IPS-NIHi11 (cell line): ENCODE measurements at places on chromosomes 13 and 19.

- no peak for DNase-seq
Measured at GRCh38 chr13:79806821-79807220, 325.9 kb downstream of the NDFIP2 start.

- peak; percentile 55 for DNase-seq
Measured at GRCh38 chr19:49422407-49423070, 702 bp downstream of the PTH2 start.

DNA sequence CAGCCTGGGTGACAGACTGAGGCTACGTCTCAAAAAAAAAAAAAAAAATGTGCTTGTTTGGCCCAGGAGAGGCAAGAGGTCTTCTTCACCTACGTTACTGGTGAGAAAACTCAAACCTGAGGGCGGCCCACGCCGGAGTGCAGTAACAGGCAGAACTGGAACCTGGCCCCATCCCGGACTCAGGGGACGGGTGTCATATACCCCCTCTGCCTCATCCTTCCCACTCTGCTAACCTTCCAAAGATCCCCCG is 414 bp upstream of the ADAT3 start:
- no peak for DNase-seq

DNA sequence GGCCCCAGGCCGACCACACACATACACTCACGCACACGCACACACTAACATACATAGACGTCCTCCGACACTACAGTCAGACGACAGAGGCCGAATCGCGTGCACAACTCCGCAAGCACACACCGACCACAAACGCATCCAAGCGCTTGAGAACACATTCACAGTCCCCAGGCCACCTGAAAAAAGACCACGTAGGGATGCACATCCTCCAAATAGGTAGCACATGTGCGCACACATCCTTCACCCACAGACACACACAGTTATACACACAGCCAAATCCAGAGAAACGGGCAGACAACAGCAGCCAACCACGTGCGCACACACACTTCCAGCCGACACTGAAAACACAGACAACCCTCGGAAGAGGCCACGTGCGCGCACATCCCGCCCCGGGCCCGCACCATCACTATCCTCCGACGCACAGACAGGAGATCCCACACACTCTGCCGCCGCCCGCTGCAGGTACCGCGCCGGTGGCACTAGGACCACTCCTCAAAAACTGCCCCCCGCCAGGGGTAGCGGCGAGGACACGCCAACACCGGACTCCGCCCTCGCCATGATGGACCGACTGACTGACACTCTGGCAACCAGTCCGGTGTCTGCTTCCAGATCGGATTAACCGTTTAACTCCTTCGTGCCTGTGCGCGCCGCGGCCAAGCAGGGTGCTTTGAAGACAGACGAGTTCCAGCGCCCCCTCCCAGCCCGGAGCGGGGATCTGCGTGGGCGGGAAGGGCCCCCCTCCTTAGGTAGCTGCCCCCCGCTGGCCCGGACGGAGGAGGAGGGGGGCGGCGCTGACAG is 493 bp upstream of the PDE4A start:
- DNase-seq = peak; percentile 89

- DNase-seq = no peak
Measured at GRCh38 chr13:99051768-99052455, 74.0 kb upstream of the DOCK9 start.

GRCh38 chr13:47372751-47373150 is 475.9 kb upstream of the HTR2A start:
- no peak for DNase-seq

- peak; percentile 55 for DNase-seq
Measured at GRCh38 chr19:6551607-6552450, 21.0 kb downstream of the TNFSF9 start.

GRCh38 chr19:29395111-29395733 is 130.6 kb upstream of the VSTM2B start:
- DNase-seq = no peak

DNA sequence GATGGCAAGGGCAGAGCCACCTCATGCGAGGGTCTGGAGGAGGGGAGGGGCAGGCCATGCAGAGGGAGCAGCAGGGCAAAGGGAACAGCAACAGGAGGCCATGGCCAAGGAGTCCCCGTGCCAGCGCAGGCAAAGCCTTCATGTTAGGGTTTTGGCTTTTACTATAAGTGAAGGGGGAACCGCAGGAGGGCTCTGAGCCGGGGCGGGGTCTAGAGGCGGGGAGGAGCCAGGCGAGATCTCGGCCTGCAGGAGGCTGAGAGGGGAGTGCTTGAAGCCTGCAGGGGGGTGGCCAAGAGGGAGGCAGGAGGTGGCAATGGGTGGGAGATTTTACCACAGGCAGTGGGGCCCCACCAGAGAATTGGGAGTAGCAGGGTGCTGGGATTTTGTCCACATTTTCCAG is 6.3 kb downstream of the ARHGAP33 start:
- no peak for DNase-seq

GRCh38 chr19:31937983-31938382 is 407.4 kb upstream of the ZNF507 start:
- DNase-seq = no peak

DNA sequence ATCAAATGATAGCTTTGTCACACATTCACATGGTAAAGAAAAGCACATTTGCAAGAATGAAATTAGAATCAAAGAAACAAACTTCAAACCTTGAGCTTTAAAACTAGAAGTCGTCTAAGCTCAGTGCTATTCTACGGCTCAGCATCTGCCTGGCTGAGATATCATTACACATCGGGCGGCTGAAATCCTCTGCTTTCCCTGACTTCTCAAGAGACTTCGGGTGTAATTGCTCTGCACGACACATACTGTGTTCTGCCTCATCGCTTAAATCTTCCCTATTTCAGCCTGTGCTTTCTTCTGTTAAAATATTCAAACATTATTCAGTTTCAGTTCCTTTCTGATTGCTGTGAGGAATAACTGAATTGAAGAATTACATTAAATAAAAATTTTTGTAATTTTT is 265.3 kb downstream of the NALCN start:
- no peak for DNase-seq

- DNase-seq = no peak
Measured at GRCh38 chr13:30803749-30804148, 68.4 kb downstream of the ALOX5AP start.

DNA sequence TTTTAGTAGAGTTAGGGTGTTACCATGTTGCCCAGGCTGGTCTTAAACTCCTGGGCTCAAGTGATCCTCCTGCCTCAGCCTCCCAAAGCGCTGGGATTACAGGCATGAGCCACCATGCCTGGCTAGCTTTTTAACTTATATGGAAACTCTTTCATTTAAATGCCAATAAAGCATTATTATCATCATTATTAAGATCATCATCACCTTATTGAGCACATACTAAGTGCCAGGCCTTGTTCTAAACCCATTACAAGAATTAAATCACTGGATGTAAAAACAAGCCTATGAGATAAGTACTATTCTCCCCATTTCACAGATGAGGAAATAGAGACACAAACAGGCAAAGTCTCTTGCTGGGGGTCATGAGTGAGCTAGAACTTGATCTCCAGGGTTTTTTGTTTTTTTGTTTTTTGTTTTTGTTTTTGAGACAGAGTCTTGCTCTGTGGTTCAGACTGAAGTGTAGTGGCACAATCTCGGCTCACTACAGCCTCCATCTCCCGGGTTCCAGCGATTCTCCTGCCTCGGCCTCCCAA is 1.3 kb downstream of the GMFG start:
- DNase-seq = no peak

DNA sequence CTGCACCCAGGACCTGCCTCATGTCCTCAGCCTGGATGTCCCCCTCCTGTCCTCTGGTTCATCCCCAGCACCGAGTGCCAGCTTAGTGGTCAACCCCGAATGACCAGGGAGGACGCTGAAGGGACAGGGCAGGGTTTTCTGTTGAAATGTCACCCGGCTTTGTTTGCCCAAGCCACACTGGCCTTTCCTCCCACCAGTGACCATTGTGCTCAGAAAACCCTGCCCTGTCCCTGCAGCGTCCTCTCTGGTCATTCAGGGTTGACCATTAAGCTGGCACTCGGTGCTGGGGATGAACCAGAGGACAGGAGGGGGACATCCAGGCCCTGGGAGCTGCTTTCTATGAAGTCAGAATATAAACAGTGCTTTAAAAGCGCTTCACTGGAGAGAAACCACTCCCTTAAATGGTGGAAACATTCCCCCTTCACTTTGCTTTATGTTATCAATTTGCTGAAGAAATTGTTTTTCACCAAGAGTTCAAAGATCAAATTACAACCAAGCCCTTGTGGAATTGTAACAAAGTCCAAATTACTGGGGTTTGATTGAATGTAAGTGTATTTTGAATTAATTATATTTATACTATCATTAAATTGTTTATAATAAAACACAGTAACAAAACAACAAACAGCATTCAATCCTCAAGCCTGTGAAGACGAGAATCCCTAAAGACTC is 21.4 kb downstream of the CARS2 start:
- no peak for DNase-seq

DNA sequence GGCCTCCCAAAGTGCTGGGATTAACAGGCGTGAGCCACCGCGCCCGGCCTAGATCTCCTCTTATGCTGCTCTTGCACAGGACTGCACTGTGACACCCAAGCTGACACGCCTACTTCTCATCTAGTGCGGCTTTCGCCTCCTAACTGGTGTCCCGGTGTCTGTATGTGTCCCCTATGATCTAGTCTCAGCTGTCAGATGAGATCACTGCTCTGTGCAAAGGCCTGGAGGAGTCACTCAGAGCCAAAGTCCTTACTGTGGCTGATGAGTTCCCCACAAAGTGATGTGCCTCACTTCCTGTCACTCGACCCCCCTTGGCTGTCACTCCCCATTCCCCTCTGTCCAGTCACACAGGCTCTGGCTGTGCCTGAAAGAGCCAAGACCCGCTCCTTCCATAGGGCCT is 2.5 kb downstream of the ZNF556 start:
- no peak for DNase-seq

GRCh38 chr19:3163230-3163886 is 15.2 kb upstream of the S1PR4 start:
- DNase-seq = peak; percentile 96

- DNase-seq = peak; percentile 64
Measured at GRCh38 chr19:49200238-49200862, 42.8 kb downstream of the TRPM4 start.

DNA sequence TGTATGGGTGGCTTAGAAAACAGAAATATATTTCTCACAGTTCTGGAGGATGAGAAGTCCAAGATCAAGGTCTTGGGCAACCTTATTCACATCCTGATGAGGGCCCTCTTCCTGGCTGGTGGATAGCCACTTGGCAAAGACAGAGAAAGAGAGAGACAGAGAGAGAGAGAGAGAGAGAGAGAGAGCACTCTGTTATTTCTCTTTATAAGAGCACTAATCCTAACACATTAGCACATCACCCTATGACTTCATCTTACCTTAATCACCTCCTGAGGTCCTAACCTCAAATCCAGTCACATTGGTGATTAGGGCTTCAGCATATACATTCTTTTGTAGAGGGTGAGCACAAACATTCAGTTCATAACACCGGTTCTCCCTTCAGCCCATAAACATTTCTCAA is 430.3 kb downstream of the EFNB2 start:
- DNase-seq = no peak
